ENCODE measurements at places on chromosomes 2 and 18.

- DNase-seq: no peak
Measured at GRCh38 chr2:71851094-71851750, 296.4 kb downstream of the CYP26B1 start.

GRCh38 chr18:25174324-25174723, 177.6 kb downstream of the ZNF521 start:
- DNase-seq: no peak

GRCh38 chr18:5180254-5180653, 16.8 kb downstream of the AKAIN1 start:
- no peak for DNase-seq

DNA sequence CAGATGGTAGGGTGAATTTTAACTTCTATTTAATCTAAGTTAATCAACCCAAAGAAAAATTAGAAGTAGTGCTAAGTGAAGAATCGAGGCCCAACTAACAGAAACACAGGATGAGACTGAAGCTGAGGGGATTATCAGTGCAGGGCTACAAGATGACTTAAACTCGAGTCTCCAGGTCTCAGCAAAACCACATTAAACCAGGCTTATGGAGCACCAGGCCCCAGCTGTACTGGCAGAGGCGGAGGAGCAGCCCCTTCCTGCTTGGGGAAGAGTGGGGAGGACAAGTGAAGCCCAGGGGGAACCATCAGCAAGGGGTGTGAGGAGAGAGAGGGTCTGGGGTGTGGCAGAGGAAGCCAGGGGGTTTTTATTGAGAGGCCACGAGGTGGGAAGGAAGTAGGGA, 135.9 kb upstream of the EPAS1 start:
- DNase-seq: no peak

GRCh38 chr2:127475788-127476187, 50.5 kb downstream of the IWS1 start:
- no peak for DNase-seq

DNA sequence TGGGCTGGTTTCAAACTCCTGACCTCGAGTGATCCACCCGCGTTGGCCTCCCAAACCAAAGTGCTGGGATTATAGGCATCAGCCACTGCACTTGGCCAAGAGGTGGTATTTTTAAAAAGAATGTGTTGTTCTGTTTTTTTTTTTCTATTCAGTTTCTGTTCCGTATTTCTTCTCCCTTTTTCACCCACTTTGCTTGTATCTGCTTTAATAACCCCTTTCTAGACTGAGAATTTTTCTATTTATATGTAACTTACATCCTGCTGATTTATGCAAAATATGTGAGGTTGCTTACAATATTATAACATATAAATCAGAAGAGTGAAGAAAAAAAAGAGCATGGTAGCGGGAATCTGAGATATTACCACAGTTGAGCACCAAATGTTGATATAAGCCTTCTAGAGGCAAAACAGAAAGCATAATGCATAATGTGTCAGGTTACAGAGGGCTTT, 17.2 kb upstream of the LYPD6B start:
- DNase-seq: no peak

GRCh38 chr2:27453968-27454367, 11.8 kb downstream of the KRTCAP3 start:
- no peak for DNase-seq

GRCh38 chr2:120803764-120804335, 68.2 kb downstream of the GLI2 start:
- no peak for DNase-seq

DNA sequence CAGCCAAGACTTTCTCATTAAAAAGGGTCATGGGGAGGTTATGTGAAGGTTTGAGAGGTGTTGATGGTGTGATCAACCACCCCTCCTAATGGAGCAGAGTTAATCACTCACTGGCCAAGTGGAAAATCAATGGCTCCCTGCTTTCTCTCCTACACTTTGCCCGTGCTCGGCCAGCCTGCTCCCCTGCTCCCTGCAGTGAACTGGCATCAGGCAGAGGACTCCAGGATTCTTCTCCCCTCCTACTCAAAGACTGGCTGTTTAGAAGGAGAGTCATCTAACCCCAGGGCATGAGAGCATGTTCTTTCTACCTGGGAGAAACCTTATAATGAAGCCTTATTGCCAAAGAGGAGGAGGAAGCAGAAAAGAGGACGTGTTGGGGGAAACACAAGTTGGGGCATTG, 74.9 kb downstream of the SGPP2 start:
- no peak for DNase-seq

GRCh38 chr2:4792126-4792525, 900.1 kb upstream of the SOX11 start:
- DNase-seq: no peak

DNA sequence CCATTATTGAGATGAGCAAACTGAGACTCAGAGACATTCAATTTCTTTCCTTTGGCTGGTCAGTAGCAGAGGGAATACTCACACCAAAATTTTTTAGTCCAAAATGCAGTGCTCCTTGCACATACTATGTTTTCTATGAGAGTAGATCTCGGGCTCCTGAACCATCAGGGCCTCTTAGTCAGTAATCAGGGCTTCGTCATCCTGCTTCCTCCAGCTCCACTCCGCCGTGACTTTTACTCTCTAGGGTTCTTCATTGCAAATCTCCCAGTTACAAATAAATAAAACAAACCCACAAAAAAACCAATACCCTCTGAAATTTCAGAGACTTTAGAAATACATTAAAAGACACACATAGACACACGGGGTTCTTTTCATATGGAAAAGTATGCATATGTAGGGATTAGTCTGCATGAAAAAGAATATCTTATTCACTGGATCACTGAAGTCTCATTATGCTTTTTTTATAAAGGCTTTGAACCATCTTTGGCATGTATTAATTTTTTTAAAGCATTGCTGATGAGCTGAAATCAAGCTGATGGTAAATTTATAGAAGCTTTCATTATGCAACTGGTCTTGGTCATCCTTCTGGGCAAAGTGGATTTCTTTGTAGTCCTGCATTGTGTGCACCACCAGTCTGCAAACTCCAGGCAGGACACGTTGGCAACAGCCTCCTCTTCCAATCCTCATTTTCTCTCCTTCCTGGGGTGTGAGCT, 235.0 kb downstream of the ICOS start:
- no peak for DNase-seq

DNA sequence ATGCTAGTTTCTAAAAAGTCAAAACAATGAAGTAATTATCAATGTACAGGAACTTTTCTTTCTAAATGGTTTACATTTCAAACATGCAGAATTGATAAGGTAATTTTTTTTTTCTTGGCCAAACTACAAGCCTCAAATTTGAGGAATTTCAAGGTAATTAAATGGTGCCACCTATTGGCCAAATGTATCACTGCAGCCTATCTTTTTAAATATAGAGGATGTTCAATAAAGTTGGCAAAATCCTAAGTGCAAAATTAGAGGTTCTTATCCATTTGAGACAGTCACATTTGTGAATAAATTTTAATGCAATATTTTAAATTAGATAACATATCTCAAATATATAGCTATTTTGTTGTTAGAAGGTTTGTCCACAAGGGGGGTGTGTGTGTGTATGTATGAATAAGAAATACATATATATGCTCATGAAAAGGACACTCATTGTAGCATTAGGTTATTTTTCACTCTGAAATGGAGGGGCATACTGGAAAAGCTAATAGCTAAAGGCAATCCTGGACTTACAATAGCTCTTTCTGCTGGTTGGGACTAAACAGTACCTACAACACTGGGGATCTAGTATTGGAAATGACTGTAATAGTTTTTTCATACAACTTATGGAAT, 26.2 kb downstream of the MMADHC start:
- DNase-seq: peak; percentile 48

DNA sequence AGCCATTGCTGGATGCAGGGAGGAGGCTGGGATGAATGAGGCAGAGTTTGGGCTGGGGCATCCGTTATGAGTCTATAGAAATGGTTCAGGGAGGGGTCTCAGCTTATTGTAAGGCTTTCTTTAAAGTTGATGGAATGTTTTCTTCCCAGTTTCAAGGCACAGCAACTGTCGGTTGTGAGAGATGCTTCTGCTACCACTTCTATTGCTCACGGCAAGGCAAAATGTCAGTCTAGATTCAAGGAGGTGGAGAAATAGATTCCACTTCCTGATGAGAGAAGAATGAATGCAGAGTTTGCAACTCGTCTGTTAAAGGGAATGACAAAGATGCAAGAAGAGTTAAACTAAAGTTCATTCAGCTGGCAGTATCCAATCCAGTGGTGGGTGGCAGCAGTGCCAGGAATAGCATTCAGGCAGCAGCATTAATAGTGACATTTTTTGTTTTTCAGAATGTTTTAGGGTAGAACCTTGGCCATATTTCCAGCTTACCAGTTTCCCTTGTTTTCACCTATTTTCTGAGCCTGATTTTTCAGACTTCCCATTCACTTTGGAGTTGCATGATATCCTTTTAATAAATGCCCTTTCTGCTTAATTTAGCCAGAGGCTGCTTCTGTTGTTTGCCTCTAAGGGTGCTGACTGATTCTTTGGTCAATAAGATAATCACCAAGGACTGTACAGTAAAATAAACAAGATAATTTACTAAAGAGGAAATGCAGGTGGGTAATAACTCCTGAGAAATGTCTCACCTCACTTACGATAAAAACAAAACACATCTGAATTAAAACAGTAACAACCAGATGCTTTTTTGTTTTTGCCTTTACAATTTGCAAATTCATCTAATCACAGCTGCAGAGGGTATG, 138.4 kb downstream of the RPIA start:
- DNase-seq: no peak

DNA sequence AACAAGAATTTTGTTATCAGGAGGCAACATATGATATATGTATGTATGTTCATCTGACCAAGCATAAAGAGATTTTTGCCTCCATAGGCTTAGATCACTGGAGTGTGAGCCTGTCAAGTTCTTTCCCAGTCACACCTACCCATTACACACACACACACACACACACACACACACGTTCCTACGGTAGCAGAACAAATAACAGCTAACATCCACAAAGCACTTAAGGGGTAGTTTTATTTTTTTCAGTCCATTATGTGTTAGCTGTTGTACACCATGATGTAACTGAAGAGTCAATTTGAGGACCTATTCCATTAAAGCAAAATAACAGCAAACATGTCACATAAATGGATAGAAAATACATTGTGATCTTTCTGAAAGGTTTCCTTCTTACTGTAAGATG, 39.5 kb downstream of the UGP2 start:
- no peak for DNase-seq

- DNase-seq: no peak
Measured at GRCh38 chr2:148721991-148722777, 77.6 kb downstream of the EPC2 start.

DNA sequence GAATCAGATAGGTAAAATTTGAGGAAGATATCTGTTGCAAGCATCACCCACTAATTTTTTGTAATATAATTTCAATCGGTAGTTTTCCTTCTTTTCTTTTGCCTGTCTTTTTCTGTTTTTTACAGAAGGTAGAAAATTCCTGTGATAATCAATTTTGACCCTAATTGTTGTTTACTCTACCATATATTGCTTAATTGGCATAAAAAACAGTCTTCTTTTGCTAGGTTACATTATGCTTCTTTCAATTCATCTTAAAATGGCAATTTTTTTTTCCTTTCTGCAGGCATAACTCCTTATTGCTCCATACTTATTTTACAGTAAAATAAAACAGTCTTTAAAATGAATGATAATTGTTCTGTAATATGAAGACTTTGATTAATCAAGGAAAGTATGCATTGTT, 286.2 kb upstream of the LRP1B start:
- no peak for DNase-seq

DNA sequence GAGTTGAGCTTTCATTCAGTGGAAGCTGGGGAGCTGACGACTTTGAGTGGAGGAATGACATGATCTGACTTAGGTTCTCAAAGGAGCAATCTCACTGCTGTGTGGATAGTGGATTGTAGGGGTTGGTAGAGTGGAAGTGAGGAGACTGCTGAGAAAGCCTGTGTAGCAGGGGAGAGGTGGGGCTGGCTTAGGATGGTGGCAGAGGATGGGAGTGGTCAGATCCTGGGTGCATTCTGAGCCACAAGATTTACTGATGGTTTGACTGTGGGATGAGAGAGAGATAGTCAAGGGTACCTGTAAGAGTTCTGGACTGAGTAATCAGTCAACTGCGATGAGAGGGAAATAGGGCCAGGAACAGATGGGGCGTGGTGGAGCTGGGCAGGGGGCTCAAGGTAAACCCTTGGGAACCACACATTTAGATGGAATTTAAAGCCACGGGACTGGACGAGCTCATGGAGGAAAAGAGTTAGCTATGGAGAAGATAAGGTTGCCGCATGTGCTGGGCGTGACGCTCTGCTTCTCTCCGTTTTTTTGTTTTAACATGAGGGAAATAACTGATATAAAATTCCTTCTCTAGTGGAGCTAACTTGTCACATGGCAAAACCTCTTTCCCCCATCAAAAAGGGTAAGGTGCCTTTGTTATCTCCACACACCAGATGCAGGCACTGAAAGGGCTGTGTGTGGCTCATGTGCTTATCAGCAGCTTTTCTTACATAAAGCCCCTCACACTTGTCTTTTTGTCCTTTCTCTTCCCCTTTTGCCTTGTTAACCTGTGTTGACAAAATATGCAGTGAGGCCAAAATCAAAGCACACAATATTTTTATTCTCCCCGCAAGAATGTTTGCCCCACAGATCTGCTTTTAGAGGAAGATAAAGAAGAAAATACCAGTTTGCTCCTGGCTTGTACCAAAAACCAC, 379.8 kb downstream of the TSN start:
- no peak for DNase-seq

DNA sequence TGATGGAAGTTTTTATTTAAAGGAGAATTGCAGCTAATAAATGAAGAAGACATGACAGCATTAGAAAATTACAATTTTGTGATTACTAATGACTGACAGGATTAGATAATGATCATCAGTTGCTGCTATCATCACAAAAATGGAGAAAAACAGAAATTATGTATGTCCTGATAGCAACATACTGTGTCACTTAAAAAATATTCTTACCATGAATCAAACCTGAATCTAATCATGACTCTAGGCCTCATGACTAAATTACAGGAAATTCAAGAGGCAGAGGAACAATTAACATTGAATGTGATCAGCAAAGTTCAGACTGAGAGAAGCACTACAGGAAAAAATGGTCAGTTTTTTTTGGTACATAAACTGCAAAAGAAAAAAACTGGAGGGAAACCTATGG, 147.8 kb downstream of the PMAIP1 start:
- DNase-seq: no peak

GRCh38 chr18:35042389-35043071, 1.3 kb downstream of the MAPRE2 start:
- DNase-seq: peak; percentile 79

- no peak for DNase-seq
Measured at GRCh38 chr2:229475778-229476177, 204.7 kb upstream of the PID1 start.

DNA sequence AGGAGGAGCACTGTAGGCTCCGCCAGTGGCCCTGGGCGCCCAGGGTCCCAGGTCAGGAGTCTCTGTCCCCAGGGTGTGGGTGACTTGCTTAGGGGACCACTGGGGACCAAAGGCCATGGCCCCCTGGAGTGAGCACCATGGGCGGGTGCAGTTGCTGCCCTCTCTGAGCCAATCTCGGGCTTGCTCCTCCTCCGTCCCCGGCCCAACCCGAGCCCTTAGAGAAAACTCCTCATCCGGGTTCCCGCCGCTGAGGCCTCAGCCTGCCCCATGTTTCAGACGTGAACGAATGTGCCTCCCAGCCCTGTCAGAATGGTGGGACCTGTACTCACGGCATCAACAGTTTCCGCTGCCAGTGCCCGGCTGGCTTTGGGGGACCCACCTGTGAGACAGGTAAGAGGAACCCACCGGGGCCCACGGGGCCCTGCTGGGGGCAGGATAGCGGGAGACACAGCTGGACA, 38.6 kb downstream of the SNED1 start:
- DNase-seq: no peak
